Fibroblast of the aortic adventitia (primary cell): ENCODE measurements at places on chromosomes 1 and 21. TPM values are rescaled to one million over a fixed set of nuclear protein-coding genes. Genes with fewer than 3 reads are reported as not detected.

- DNase-seq: peak; percentile 2
These were observed 32.7 kb downstream of the SUSD4 start for GRCh38 chr1:223331301-223331700.

DNA sequence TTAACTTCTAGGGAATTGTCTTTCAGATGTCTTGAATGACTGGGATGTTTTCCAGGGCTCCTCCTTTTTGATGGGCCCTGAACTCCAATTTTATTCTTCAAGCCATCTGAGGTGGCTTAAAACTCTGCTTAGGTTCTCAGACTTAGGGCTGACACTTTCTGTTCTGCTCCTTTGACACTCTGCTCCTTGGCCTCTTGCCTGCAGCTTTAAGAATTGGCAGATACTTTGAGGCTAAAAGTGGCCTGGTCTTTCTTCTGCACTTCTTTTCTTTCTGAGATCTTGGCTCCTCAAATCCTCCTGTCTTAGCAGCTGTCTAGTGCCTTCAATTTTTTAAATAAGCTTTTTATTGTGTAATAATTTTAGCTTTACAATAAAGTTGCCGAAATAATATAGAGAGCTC, 294.6 kb downstream of the RPS6KC1 start:
- DNase-seq: no peak

GRCh38 chr1:66374561-66375111, 159.3 kb upstream of the SGIP1 start:
- DNase-seq: peak; percentile 90

DNA sequence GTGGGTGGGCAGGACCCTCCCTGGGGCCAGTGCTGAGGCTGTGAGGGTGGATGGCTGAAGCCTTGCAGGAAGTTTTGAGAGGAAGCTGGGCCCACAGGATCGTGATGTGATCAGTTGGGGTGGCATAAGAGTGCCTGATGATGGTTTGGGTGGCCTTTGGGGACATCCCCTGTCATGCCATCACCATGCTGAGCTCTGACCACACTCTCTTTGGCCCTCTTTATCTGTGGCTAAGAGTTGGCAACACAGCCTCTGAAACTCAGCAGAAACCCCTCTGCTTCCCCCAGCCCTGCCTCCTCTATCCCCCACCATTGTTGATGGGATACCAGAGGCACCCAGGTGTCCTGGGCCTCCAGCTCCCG, 19.8 kb downstream of the MIIP start:
- DNase-seq: no peak

- DNase-seq: no peak
These were observed 70.7 kb downstream of the RPE65 start for GRCh38 chr1:68379085-68379478.

DNA sequence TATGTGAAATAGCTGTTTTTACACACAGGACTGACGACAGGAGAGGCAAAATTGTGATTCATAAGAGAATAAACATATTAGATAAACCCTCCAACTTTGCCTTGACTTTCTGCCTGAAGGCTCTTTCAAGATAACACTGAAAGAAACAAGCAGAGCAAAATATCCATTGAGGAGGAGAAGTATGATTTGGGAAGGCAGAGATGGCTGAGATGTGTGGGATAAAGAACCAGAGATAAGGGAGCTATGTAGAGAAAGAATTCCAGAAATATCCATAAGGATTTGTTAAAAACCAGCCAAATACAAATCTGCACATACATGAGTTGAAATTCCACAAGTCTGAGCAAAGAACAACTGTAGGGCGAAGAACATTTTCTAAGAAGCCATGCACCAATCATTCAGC, 1064.7 kb downstream of the PLA2G4A start:
- no peak for DNase-seq

GRCh38 chr1:212545941-212546635, 62.5 kb upstream of the ATF3 start:
- DNase-seq: peak; percentile 84

DNA sequence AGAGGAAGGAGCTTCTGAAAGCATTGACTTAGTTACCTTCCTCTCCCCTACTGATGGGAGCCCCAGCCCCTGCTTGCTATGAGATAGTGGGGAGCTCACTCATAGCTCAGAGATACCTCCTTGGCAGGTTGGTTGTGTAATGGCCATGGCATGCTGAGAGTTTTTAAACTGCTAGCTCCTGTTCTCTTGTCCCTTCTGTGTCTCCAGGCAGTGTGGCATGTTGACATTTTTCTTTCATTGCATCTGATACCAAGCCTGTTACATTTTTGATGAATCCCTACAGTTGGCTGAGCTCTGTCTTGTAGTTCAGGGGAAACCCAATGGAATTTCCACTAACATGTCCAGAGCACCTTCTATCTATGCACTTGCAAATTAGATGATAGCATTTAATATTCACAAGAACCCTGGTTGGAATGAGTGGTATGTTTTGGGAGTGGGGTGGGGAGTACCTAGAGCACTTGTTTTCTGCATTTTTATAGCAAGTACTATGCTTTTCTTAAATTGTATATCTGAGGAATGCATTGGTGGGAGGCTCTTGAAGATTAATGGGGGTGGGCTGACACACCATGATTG, 39.1 kb upstream of the EFCAB14 start:
- DNase-seq: no peak

PLA2G2D gene
- total RNA-seq: not detected in 2 replicates

AGT gene
- 1.1 and 8.4 TPM in 2 replicates for total RNA-seq

CAPN9 gene
- total RNA-seq: not detected in 2 replicates
